ENCODE measurements at places on chromosomes 2 and 18.

DNA sequence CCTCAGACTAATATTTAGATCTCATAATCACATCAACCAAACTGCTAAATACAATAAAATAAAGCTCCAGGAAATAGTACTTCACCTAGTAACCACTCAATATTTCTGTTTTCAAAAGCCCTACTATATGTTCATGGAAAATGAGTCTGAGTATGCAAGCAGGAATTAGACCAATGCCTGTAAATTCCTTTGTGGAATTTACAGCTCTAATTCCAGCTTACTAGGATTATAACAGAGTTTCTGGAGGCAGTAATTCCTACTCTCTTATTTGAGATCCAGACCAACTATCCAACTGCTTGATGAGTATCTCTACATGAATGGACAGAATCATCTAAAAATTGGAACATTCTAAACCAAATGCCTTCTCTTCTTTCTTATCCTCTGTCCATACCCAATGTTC, 11.6 kb downstream of the CDKL4 start:
- DNase-seq: no peak

- DNase-seq: no peak
These were observed 16.2 kb downstream of the INPP4A start for GRCh38 chr2:98460573-98461497.

GRCh38 chr2:182631299-182631698, 84.8 kb upstream of the DNAJC10 start:
- DNase-seq: no peak

DNA sequence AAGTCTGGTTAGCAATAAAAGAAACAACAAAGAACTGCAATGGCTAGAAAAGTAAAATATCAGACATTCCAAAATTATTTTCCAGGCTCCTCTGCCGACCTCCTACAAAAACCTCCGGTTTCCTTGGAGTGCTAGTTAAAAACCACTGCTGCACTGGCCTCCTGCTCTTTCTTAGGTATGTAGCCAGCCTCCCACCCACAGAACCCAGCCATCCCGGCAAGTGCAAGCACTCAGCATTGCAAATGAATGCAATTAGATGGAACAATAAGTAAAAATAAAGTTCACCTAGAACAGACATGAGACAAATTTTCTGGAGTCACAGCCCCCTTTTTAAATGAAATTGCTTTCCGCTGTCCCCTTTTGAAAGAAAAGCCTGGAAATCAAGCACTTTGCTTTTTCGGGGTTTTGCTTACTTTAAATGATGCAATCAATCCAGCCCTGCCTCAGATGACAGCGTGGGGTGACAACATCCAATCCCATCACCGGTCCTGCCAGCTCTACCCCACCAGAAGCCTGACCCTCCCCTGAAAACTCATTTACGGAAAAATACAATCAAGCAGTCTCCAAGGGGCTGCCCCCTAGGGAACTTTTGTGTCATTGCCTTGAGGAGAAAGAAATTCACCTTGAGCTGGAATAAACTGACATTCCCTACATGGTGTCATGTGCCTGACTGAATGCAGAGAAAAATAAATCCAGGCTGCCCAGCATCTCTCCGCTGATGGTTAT, 199.8 kb downstream of the EPHA4 start:
- DNase-seq: peak; percentile 17

- DNase-seq: no peak
These were observed 85.5 kb downstream of the MALT1 start for GRCh38 chr18:58756596-58757240.

Measured in SK-N-DZ (cell line).